CD4-positive, CD25-positive, alpha-beta regulatory T cell (primary cell): ENCODE measurements at places on chromosomes 1 and 21. TPM values are rescaled to one million over a fixed set of nuclear protein-coding genes. Genes with fewer than 3 reads are reported as not detected.

GRCh38 chr1:216325336-216325735, 97.9 kb downstream of the USH2A start:
- H3K4me3 ChIP-seq: no peak overlapping the region
- DNase-seq: no peak
- no peaks in the 10 kb centered on the region for H3K4me1 ChIP-seq
- H3K27ac ChIP-seq: no peak overlapping the region

DNA sequence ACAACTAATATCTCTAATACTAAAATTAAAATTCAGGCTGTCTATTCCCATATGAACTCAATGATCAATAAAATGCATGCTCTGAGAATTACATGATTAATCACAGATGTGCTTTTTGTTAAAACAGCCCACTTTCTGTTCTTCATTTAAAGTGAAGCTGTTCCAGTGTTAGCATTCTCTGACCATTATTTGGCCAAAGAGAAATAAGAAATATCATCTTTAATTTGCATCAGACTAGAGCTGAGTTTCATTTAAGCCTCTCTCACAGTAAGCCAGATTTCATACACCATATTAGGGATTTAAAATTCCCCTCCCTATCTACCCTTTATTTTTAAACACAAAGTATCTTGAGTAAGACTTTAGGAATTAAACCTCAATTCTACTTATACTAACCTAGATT, 261.6 kb downstream of the TPR start:
- H3K4me3 ChIP-seq: no peak overlapping the region
- no peaks in the 10 kb centered on the region for H3K4me1 ChIP-seq
- DNase-seq: no peak
- H3K36me3 ChIP-seq: no peaks in the 10 kb centered on the region

DNA sequence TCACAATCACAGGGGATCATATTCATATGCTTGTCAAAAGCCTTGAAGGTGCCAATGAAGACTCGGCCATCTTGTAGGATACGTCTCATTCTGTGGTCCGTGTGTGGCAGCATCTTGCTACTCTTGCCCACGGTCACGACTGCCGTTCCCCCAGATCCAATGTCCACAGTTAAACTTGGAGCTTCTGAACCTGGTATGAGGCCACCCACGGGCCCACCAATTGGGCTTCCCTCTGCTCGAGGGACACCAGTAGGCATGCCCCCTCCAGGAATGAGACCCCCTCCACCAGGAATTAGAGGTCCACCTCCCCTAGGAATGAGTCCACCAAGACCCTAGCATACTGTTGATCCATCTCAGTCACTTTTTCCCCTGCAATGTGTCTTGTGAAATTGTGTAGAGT, 39.6 kb downstream of the MORN1 start:
- no peaks in the 10 kb centered on the region for H3K36me3 ChIP-seq
- no peaks in the 10 kb centered on the region for H3K4me1 ChIP-seq
- no peak for DNase-seq
- H3K27ac ChIP-seq: no peak overlapping the region

DNA sequence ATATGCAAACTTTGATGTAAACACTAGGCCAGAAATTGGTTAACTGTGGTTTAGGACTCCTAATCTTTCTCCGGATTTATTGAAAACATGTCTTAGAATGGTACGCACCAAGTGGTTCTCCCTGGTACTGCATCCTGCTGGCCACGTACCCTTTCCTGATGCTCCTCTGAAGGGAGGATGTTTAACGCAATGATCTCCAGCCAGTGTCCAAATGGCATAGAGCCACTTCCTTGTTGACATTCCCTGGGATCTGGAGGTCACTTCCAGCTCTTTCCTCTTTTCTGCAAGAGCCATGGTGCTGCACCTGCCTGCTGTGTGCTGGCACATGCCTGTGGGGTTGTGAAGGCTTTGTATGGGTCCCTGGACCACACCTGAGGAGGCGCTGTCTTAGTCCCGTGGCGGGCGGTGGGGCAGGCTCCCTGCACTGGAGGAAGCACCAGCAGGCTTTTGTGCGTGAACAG, 53.9 kb downstream of the GALNT2 start:
- peaks cover 7% of the 10 kb centered on the region for H3K4me1 ChIP-seq
- H3K36me3 ChIP-seq: no peaks in the 10 kb centered on the region
- DNase-seq: peak; percentile 33
- no peak overlapping the region for H3K27ac ChIP-seq

- H3K4me1 ChIP-seq: no peaks in the 10 kb centered on the region
- no peaks in the 10 kb centered on the region for H3K36me3 ChIP-seq
These were observed 34.2 kb downstream of the PKP1 start for GRCh38 chr1:201317551-201317950.

The MAP3K7CL gene
- 24.6 TPM for total RNA-seq

The SLC44A5 gene
- 1.6 TPM for total RNA-seq

The CFHR1 gene
- not detected for total RNA-seq

The MED8 gene
- total RNA-seq: 18.4 TPM
